Cortex of kidney (tissue), 1 donor: ENCODE measurements at places on chromosomes 13 and 19.

- DNase-seq = no peak
Measured at GRCh38 chr19:47003611-47004465, 15.8 kb upstream of the NPAS1 start.

DNA sequence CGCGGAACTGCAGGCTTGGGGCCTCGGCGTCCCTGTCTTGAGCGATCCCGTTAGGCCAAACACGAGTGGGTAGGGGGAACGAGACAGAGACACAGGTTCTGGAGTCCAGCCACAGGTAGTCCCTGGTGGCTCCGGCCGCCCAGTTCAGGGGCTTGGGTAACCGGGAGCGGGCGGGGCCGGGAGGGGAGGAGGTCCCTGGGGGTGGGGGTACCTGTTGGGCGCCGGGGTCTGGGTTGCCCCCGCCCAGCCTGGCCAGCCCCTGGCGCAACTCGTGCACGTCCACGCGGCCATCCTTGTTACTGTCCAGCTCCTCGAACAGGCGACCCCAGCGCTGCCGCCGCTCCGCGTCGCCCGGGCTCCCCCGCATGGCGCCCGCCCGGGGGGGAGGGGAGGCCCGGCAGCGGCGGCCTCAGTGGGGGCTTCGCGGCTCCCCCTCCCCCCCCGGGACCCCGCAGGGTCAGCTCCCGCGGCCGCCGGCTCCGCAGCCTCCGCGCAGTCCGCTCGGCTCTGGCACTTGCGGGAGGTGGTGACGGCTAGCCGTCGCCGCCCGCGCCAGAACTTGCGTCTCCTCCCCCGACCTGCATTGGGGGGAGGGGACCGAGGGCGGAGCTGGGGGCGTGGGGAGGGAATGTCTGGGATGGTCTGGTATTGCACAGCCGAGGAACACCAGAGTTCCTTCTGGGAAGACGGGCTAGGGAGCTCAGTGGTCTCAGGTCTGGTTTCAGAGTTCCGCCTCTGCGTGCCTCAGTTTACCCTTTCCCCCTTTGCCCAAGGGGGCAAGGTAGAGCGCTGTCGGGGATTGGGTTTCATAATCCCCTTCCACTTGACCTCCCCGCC is at the start of gene SLC25A23:
TSS of gene SLC25A23 (minus strand) at position 531 of the 837 bp plus-strand sequence. CDS start at position 367, 164 bp downstream.
- no peak for DNase-seq

DNA sequence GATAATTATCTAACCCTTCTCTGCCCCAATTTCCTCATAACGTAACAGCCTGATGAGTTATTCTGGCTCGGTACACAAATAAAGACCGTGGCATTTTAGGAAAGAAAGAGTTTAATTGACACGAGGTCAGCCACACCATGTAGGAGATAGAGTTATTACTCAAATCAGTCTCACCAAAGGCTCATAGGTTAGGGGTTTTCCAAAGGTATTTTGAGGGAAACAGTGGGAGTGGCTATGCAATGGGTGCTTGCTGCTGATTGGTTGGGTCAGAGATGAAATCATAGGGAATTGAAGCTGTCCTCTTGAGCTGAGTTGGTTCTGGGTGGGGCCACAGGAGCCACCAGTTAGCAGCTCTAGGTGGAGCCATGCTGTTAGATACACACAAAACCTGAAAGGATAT is 137.5 kb downstream of the FREM2 start:
- no peak for DNase-seq

DNA sequence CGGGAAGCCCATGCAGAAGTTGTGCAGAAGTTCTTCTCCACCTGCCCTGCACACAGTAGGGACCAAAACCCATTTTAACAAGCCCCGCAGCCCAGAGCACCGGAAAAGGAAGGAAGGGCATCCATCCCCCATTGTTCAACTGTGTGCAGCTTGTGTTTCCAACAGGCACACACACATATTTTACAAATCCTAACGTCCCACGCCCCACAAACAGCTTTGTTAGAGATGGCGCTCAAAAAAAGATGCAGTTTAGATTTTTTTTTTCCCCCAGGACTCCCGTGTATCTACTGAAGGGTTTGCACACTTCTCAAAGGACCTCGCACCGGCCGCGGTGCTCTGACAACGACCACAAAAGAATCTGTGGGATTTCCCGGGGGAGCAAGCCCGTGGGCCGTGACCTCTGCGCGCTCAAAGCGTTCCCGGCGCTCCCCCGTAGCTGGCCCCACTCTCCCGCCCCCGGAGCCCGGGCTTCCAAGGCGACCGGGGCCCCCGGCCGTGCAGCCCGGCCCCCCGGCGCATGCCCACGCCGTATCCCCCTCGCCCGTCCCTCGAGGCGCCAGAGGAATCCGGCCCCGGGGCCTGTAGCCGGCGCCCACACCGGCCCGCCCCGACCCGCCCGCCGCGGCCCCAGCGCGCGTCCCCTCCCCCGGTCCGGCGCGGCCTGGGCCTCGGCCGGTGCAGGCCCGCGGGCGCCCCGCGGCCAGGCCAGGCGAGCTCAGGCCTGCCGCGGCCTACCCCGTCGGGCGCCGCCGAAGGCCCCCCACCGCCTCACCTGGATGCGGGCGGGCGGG is 523 bp downstream of the ELAVL1 start:
- DNase-seq = no peak

GRCh38 chr19:19597809-19598306 is 20.6 kb downstream of the PBX4 start:
- DNase-seq = no peak

- DNase-seq = no peak
Measured at GRCh38 chr13:89584058-89584620, 1763.3 kb upstream of the MIR17HG start.

DNA sequence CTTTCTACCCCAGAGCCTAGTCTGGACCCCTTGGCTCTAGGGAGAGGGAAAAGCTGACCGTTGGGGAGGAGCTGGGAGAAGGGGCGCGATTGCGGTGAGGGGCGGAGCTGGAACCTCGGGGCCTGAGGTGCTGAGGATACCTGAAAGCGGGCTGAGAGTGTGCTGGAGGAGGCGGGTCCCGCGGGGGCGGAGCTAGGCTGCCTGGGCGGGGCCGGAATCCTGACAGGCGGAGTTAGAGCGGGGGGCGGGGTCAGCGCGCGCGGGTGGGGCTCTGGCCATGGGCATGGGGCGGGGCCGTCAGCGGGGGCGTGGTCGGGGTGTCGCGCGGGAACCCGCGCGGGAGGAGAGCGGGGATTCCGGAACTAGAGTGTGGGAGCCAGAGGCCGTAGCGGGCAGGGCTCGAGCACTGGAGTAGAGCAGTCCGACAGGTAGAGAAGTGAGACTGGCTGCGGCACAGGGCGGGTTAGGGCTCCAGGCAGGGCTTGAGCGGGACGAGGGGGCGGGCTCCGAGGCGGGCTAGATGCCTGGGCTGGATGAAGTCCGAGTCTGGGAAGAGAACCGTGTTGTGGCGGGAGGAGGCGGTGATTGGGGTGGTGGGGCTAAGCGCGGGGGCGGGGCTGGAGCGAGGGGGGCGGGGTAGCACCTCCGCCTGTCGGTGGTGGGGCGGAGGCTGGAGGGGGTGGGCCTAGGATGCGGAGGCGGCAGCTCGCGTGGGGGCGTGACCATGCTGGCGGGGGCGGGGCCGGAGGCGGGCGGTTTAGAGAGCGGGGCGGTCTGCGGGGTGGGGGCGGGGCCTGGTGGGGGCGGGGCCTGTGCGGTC is at the start of gene INAFM1:
TSS of gene INAFM1 (plus strand) at position 815 of the 820 bp plus-strand sequence. CDS start 35 bp downstream, outside the sequence.
- DNase-seq = no peak

GRCh38 chr19:14632286-14632685 is 42.4 kb downstream of the ADGRE3 start:
- DNase-seq = no peak

DNA sequence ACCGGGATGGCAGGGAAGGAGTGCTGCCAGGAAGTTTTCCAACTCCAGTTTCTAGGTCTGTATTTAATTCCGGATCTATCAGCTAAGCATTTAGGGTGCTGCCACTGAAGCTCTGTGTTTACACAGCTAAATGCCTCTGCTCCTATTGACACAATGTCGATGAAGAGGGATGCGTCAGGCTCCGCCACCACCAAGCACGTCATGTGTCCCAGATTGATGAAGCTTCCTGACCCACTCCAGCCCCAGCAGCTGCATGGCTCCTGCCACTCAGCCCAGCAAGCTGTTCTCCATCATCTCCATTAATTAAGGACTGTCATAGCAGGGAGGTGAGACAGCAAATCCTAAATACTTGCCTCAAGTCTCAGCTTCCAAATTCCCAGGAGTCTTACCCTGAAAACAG is 435.2 kb upstream of the ZNF507 start:
- no peak for DNase-seq

DNA sequence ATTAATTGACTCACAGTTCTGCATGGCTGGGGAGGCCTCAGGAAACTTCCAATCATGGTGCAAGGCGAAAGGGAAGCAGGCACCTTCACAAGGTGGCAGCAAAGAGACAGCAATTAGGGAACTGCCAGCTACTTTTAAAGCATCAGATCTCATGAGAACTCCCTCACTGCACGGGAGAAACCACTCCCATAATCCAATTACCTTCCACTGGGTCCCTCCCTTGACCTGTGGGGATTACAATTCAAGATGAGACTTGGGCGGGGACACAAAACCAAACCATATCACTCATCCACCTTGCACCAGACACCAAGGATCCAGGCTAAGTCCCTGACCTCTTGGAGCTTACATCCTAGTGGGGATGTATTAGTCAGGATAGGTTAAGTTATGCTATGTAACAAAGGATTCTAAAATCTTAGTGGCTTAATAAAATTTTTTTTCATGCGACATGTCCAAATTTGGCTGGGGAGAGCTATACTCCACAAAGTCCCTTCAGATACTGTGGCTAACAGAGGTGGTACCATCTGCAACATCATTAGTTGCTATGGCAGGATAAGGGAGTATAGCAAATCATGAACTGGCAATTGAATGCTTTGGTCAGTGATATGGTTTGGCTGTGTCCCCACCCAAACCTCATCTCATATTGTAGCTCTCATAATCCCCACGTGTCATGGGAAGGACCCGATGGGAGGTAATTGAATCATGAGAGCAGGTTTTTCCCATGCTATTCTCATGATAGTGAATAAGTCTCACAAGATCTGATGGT is 8.3 kb upstream of the FAM187B start:
- no peak for DNase-seq

GRCh38 chr13:33259296-33259695 is 26.3 kb downstream of the STARD13 start:
- DNase-seq = no peak

DNA sequence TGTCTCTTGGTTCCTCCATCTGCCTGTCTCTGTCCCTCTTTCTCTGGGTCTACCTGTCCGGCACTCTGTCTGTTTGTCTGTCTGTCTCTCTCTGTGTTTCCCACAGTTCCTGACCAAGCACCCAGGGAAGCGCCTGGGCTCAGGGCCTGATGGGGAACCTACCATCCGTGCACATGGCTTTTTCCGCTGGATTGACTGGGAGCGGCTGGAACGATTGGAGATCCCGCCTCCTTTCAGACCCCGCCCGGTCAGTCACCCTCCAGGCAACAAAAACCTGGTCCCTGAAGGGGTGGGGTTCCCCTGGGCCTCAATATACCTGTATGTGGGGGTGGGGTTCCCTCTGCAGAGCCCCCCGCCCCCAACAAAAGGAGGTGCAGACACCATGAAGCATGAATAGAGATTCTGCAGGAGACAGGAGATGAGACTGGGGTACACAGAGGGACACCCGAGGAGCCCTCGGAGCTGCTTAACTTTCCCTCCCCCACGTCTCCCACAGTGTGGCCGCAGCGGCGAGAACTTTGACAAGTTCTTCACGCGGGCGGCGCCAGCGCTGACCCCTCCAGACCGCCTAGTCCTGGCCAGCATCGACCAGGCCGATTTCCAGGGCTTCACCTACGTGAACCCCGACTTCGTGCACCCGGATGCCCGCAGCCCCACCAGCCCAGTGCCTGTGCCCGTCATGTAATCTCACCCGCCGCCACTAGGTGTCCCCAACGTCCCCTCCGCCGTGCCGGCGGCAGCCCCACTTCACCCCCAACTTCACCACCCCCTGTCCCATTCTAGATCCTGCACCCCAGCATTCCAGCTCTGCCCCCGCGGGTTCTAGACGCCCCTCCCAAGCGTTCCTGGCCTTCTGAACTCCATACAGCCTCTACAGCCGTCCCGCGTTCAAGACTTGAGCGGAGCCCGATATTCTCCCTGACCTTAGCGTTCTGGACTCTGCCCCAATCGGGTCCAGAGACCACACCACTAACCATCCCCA is 2.6 kb upstream of the CACNG7 start:
- no peak for DNase-seq

GRCh38 chr19:43777163-43777695 is 3.5 kb downstream of the KCNN4 start:
- no peak for DNase-seq

GRCh38 chr13:20778311-20778710 is 4.5 kb upstream of the EEF1AKMT1 start:
- no peak for DNase-seq

GRCh38 chr13:106498571-106498970 is 36.9 kb downstream of the EFNB2 start:
- no peak for DNase-seq

- no peak for DNase-seq
Measured at GRCh38 chr19:4851551-4852290, 15.7 kb downstream of the PLIN3 start.

DNA sequence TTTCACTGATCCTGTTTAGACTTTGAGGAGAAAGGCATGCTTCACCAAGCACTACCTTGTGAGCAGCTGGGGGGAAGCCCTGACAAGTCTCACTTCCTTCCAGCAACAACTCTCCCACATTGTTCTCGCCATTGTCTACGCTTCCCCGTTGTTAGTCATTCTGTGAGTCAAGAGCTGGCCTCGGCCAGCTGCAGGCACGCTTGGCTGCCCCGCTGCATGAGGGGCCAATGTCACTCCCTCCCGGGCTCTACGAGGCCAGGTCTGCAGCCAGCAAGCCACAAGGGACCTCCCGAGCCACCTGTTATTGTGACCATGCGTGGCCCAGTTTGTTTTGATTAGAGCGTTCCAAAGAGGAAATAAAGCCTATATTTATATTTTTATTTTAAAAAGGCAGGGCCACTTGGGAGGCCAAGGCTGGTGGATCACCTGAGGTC is 220.9 kb downstream of the FOXO1 start:
- no peak for DNase-seq

DNA sequence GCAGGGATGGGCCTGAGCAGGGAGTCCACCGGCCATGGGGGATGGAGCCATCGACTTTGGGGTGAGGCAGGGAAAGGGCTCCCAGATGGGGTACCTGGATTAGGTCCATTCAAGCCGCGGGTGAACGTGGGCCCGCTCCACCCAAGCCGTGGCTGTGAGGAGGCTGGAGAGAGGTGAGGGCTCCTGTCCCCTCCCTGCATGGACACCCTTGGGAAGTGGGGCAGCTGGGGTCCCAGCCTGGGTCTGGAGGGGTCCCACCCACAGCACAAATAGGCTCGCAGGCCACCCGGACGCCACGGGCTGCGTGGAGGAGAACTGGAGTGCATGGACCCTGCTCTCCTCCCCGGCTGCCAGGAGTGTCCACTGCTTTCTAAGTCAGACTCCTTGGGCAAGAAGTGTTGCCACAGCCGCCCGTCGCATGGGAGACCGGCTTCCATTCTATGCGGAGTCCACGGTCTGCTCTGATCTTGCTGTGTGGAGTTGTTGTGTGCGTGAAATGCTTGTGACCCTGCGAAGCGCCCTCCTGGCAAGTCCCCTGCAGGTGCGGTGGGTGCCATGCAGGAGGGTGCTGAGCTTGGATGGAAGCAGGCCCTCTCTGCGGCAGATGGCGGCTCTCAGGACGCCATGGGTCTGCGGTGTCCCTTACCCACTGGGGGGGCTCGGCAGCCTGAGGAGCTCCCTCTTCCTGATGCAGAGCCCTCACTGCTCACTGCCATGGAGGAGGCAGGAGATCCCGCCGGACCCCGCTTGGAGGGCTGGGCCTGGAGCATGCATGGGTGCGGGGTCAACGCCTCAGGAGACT is 2.0 kb downstream of the DAZAP1 start:
- DNase-seq = no peak
